Omental fat pad (tissue), 4 donors: ENCODE measurements at places on chromosomes 16 and 17. TPM values are rescaled to one million over a fixed set of nuclear protein-coding genes. Genes with fewer than 3 reads are reported as not detected.

PRMT7 gene
- total RNA-seq = 22.3 TPM

DNA sequence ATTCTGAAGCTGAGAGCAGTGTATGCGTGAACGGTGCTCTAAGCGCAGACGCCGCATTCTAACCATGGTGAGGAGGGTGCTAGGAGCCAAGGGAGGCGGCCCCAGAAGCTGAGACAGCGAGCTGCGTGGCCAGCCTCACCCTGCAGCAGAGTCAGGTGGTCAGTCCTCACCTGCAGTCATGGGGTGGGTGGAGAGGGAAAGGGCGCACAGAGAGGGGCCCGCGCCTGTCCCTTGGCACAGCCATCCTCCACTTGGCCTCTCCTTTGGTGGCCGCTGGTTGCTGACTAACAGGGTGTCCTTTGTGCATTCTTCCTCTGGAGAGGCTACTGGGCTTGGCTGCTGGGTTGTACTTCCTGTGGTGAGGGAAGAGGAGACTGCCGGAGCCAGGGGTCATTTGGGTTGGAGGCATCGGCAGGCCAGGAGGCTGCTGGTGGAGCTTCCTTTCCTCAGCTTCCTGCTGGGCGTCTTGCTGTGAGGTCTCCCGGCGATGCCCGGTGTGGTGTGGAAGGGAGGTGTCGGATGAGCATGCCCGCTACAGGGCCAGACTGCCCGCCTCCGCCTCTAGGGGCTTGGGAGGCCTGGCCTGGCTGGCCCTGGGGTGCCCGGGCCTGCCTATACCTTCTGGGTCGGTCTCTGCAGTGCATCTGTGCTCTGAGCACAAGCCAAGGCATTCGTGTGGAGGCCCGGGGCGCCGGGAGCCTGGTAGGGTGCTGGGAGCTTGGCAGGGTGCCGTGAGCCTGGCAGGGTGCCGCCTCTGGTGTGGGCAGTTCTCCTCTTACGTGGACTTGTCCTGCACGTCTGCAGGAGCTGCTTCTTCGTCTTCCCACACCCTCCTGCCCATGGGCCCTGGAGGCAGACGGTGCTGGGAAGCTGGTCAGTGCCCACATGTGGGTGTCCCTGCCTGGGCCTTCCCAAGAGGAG is 17.4 kb downstream of the RNF213 start:
- no peak for DNase-seq

DNA sequence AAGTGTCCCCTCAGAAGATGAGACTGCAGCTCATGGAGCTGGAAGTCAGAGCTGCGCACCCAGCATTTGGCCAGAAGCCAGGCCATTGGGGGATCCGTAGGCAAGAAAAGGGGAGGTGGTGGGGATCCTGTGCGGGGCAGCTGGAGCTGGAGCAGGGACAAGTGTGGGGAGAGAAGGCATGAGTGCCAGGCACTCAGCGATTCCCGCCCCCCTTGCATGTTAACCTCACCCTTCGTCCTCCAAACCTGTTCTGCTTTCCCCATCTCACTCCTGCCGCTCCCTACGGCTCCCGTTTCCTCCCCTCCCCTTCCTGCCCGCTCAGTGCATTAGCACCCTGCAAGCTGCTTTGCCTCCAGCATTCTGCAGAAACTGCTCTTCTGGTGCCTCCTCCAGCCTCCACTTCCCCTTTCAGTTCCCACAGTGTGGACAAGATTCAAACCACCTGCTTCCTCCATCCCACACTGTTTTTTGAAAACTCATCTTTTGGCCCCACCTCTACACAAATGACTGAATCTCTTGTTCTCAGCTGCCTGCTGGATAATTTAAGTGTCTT is 5.6 kb downstream of the ALOX15 start:
- no peak for DNase-seq

GRCh38 chr17:29133121-29133713 is 47.0 kb downstream of the MYO18A start:
- no peak for DNase-seq

ZNF232 gene
- total RNA-seq = 7.4 TPM

GRCh38 chr16:583815-584591 is 5.9 kb upstream of the RAB40C start:
- no peak for DNase-seq

IRX3 gene
- 0.37 TPM for total RNA-seq

DNA sequence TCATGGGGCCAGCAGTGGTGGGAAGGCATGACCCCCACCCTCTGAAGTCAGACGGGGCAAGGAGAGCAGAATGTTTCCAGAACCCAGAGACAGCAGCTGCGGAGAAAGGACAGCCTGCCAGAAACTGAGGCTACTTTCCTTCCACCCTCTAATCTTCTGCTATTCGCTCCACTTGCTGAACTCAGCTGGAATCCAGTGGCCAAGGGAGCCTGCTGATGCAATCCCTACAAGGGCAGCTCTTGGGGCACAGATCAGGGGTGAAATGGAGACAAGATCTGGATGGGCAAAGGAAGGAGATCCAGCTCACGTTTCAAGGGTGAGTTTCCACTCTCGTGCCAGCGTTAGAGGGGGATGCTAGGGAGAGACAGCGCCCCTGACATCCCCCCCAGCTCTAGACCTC is 479.1 kb downstream of the SLC39A11 start:
- DNase-seq = no peak

GRCh38 chr17:56165072-56165641 is 11.9 kb downstream of the ANKFN1 start:
- no peak for DNase-seq

DNA sequence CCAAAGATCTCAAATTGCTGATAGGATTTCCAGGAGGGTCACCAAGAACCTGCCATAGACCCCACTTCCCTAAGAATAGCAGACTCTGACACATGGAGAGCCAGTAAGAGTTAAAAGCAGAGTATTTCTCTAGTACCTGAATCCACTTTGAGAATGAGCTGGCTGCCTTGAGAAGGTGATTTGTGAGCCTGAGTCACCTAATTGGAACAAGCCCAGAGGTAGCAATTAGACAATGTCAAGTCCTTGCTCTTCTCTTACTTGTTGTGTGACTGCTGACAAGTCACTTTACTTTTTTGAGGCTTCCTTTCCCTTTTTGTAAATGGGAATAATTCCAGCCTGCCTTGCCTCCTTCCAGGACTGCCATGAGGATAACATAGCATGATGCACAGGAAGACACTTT is 76.1 kb upstream of the ASIC2 start:
- no peak for DNase-seq

- no peak for DNase-seq
Observed at GRCh38 chr16:73163238-73163815, 115.4 kb upstream of the ZFHX3 start.

PRR35 gene
- total RNA-seq = not detected

DNA sequence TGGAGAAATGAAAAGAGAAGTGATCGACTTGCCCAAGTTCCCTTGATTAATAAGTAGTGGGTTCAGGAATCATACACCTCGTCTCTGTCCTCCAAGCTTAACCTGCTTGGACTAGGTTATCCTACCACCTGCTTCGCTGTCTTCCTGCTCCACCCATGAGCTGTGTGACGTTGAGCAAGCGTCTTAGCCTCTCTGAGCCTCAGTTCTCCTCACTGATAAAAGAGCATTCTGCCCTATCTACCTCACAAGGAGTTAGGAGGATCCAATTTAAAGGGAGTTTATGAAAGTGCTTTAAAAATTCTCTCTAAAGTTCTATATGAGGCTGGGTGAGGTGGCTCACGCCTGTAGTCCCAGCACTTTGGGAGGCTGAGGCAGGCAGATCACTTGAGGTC is 9.5 kb upstream of the BHLHA9 start:
- no peak for DNase-seq

ZNF652 gene
- total RNA-seq = 31.2 TPM

DNA sequence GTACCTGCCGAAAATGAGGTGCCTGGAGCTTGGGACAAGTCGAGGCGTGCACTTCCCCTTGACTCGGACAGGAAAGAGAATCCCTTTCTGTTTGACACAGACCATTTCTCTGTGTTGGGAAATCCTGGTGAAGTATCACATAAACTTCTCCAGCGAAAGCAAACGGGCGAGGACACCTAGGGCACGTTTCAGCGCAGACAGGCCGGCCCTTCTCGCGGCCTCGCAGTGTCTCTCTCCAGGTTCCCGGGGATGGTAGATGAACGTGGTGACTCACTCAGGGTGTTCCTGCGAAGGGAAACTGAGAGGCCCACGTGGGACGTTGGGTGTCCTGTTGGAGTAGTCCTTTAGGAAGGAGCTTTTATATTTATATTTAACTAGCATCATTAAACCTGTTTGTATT is 36.3 kb upstream of the ZNF750 start:
- no peak for DNase-seq

- DNase-seq = no peak
Observed at GRCh38 chr16:56956076-56956475, 5.7 kb upstream of the CETP start.

IL21R gene
- 0.19 TPM for total RNA-seq

MLLT6 gene
- total RNA-seq = 53.0 TPM

DNA sequence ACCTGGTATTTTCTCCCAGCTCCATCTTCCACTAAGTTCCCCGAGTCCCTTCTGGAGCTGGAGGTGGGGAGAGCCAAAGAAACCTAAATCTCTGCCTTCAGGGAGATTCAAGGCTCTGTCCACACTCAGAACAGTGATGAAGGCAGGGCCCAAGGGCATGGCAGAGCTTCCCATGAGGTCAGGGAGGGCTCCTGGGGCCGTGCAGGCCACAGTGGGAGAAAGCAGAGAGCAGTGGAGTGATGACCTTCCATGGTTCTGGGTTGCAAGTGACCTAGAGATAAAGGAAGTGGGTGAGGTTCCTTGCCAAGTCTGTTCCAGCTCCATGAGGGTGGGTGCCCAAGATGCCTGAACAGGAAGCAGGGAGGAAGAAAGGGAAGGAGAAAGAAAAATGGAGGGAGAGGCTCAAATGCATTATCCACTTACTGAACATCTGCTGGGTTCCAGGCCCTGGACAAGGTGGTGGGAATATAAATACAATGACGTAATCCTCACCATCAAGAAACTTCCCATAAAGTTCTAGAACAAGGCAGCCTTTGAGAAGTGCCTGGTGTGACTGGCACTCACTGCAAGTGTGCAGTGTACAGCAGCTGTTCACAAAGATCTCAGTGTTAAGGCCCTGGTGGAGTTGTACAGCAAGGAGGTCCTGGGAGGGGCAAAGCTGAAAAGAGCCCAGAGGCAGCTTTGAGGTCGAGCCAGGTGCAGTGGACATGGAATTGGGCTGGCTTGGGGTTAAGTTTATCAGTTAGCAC is 13.3 kb downstream of the TBKBP1 start:
- DNase-seq = no peak

SLC35G6 gene
- not detected for total RNA-seq

KRTAP1-1 gene
- not detected for total RNA-seq

- DNase-seq = peak; percentile 46
Observed at GRCh38 chr16:52191531-52192134, 355.3 kb downstream of the TOX3 start.

DNA sequence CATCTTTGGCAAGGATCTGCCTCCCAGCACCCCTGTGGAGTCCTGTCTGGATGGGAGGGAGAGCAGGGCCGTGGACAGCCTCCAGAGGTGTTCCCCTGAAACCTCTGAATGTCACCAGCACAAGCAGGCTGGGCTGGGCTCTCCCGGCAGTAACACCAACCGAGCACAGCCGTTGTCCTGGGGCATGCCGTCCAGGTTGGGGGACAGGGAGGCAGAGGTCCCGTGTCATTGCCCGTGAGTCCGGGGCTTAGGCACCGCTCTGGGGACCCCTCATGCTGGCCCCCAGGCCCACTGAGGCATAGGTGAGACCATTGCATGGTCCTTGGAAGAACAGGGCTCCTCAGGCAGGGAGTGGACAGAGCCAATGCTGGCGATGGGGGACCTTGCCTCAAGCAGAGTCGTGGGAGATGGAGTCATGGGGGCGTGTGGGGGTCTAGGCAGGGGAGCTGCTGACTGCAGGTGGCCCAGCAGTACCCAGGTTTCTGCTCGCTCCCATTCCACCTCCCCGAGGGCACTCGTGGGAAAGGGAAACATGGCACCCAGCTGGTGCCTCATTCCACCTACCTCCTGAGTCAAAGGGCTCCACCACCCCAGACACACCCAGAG is 17.5 kb downstream of the ENDOV start:
- no peak for DNase-seq

MMP28 gene
- 54.4 TPM for total RNA-seq

PRSS22 gene
- total RNA-seq = not detected

DNA sequence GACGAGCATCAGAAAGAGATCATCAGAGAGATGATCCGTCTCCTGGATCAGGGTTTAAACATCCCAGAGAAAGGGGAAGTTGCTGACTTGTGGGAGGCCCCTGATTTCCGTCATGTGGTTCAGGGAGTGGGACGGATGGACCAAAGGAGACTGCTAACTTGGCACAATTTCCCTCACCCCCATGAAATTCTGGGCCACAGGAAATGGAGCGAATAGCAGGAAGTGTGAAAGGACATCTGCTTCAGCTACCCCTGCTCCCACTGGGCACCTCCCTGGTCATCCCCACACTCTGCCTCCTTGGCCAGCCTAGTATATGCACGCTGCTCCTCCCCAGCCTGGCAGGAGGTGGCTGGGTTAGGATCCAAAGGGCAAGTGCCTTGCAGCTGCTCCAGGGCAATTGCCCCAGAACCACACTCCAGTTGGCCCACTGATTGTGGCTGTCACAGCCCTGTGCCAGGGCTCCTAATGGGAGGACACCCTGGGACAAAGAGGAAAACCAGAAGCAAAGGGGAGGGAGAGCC is 1.3 kb downstream of the ARRB2 start:
- DNase-seq = no peak

ASPHD1 gene
- total RNA-seq = 10.6 TPM

GRCh38 chr16:824194-824593 is 23.7 kb upstream of the GNG13 start:
- DNase-seq = no peak

KRTAP4-5 gene
- total RNA-seq = not detected

TEX14 gene
- 0.19 TPM for total RNA-seq

- DNase-seq = no peak
Observed at GRCh38 chr16:17126156-17126555, 344.6 kb downstream of the XYLT1 start.

DNA sequence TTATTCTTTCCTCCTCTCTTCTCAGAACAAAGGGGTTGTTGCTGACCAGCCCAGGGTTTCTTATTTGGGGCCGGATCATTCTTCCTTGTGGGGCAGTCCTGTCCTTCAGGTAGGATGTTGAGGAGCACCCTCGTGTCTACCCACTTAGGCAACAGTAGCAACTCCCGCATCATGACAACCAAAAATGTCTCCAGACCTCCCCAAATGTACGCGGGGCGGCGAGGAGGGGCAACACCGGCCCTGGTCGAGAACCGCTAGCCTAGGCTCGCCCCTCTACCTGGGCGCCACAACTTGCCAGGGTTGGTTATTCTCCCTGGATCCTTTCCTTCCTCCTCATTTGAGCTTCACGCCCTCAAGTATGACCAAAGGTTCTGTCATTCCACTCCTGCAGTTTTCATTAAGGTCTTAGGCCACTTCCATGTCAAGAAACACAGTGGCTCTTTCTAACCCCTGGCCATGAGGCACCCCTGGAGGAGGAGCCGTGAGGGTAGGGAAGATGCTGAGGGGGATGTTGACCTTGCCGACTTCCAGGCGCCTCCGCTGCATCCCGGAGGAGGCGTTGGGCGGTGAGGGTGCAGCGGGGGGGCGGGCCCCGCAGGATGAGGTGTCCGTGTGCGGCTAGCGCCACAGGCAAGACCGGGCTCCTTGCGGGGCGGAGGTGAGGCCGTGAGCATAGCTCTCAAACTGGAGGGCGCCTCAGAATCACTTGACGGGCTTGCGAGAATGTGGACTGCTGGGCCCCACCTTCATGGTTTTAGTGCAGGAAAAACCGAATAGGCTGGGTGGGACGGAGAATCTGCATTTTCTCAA is 712 bp upstream of the SPECC1 start:
- DNase-seq = peak; percentile 30
